ENCODE measurements at places on chromosomes 3 and 15.

DNA sequence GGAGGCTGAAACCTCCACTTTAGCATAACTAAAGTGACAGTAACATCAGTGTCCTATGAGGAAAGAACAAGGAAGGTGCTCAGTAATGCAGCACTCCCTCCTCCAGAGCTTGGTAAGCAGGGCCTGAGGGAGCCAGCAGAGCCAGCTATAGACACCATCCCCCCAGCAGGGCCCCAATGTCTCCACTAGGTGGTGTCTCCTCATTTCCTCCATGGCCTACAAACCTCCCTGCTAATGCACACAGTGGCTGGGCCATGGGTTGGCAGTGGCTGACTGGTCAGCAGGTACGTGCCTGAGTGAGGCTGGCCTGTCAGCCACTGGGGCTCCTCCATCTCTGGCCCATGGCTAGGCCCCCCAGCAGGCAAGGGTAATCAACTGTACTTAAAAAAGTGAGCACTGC is 13.6 kb downstream of the MRPS25 start:
- no peak for DNase-seq

DNA sequence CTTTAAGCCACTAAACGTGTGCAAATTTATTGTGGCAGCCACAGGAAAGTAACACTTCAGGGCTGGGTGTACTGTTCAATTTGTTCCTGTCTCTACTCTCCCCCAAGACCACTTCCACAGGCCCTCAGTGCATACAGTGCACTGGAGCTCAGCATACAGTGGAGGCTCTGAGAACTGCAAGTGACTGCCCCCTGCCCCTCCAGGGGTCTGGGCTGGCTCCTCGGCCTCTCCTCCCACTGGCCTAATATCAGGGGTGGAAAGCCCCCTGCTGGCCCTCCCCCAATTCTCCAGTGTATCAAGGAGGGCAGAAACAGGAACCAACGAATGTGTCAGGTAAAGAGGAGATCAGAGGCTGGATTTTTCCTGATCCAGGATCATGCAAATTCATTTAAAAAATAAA is 19.9 kb upstream of the HEG1 start:
- DNase-seq: no peak

GRCh38 chr3:32952369-32953077 is 1.1 kb downstream of the CCR4 start:
- DNase-seq: no peak

DNA sequence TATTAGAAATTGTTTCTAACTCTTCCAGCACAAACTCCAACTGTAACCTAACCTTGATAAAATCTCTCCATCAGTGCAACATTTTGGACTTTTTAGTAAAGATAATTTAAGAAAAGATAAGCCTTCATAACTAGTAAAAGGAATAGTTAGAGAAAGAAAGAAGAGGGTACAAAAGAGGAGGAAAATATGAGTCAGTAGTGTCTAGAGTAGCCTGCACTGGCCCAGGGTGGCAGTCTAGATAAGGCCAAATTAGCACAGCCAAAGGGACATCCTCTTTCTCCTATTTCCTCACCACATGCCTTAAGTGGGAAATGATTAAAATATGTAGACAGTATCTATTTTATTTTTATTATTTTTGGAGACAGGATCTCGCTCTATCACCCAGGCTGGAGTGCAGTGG is 3.7 kb downstream of the PROS1 start:
- no peak for DNase-seq

- peak; percentile 9 for DNase-seq
Observed at GRCh38 chr3:195453236-195453635, 10.4 kb upstream of the ACAP2 start.

- no peak for DNase-seq
Observed at GRCh38 chr3:3080309-3080708, 29.9 kb downstream of the IL5RA start.

GRCh38 chr15:63487076-63487757 is 17.2 kb upstream of the USP3 start:
- DNase-seq: peak; percentile 78

- DNase-seq: no peak
Observed at GRCh38 chr3:29694783-29695182, 413.9 kb downstream of the RBMS3 start.

DNA sequence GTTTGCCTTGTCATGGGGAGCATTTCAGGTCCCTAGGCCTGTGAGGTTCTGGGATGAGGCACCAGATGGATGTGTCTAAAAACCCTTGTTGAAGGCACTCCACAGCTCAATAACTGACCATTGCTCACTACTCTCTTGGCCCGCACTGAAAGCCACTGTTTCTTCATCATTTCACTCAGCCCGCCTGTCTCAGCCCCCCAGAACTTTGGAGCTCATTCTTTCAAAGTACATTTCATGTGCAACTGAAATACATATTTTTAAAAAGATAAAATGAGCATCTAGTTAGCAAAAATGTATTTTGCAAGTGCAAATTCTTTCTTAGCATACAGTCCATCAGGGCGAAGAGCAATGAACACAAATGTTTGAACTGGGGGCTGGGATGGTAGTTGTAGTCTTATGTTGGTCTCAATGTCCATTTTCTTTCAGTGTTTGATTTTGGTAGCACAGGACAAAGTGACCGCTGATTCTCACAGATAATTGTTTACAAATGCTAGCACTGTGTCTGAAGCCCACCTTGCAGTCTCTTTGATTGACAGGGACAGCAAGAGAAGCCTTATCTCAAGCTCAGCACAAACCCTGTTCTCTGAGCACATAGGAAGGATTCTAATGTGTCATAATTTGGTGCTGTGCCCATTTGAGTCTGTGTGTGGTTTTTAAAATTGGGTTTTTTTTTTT is 19.6 kb downstream of the HEMK1 start:
- no peak for DNase-seq

- DNase-seq: no peak
Observed at GRCh38 chr3:172617013-172617706, 93.7 kb downstream of the NCEH1 start.

DNA sequence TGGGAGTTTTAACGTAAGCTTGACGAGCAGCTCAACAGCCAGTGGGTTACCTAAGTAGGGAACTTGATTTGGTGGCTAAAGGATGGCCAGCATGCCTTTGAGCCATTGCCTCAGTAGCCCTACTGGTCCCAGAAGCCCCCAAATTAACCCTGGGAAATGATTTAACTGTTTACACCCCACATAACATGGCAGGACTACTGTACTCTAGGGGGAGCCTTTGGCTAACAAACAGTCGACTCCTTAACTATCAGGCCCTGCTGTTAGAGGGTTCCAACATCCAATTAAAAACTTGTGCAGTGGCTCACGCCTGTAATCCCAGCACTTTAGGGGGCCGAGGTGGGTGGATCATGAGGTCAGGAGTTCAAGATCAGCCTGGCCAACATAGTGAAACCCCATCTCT is 9.4 kb upstream of the SMCO1 start:
- DNase-seq: no peak

DNA sequence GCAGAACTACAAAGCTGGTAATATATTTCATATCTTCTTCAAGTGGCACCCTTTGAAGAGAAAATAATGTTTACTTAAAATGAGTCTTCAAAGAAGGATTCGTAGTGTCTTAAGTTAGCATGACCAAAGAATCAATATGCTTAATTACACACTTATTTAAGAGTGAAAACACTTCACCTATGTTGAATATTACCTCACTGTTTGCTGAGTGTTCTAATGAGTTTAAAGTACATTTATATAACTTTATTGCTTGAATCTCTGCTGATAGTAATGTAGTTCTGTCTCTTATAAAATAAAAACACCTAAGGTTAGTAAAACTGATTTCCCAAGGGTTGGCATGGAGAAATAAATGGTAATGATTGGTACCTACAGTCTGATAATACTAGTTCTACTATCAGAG is 143.3 kb upstream of the SLC2A2 start:
- DNase-seq: no peak

- DNase-seq: no peak
Observed at GRCh38 chr15:75090388-75090734, 67.0 kb downstream of the PPCDC start.

DNA sequence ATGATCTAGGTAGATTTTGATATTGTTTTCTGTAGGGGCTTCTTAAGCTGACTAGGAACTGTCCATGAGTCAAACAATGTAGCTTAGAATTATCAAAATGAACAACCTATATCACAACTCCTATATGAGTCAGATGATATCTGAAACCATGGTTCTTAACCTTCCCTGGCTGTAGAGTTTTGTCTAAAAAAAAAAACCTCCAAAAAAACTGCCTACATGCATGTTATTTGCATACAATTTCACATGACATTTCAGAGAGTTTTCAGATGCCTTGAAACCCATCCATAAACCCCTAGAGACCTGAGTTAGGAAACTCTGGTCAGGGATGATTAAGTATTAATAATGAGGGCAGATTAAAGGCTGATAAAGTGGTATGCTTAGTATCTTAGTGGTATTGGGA is 157.0 kb downstream of the CHST2 start:
- DNase-seq: no peak

DNA sequence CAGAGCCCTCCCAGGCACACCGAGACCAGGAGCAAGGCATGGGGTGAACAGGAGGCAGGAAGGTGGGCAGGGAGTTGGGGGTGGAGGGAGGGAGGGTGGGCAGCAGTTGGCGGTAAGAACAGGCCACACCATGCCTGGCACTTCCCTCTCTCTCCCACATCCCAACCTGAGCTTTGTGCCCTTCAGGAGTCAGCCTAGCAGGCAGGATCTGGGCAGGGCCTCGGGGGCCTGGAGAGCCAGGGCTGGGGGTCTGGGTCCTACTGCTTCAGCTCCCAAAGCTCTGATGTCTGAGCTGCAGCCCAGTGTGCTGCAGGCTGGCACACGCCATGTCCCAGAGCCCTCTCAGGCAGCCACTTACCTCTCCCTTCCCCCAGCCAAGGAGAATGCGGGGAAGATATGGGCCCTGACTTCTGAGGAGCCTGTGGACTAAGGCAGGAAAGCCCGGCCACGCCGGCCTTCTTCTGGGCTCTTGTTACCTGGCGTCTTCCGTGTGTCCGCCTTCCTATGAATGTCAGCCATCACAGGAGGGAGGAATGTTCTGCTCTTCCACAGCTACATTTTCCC is 2.9 kb upstream of the MYL3 start:
- no peak for DNase-seq

DNA sequence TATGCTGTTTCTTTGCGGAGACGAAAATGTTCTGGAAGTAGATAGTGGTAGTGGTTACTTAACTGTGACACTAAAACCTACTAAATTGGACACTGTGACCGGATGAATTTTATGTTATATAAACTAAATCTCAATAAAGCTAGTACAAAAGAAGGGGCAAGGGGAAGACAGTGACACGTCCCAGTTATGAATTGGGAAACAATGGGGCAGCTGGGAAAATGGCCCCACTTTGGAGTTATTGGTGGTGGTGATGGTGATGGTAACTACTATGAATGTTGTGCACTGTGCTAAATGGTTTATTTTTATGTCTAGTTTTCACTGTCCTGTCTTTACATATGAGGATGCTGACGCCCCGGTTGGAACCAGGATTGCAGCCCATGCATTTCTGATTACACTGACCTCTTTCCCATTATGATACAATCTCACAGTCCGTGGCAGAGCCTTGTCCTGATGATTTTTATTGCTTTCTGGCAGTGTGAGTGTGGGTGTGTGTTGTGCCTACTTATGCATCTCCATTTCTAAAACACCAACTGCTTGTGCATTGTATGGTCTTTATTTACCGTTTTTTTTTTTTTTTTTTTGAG is 192.0 kb downstream of the FNDC3B start:
- DNase-seq: no peak

GRCh38 chr3:117128133-117128532 is 418.6 kb downstream of the TUSC7 start:
- no peak for DNase-seq

GRCh38 chr15:93617443-93617842 is 528.4 kb upstream of the RGMA start:
- DNase-seq: no peak

DNA sequence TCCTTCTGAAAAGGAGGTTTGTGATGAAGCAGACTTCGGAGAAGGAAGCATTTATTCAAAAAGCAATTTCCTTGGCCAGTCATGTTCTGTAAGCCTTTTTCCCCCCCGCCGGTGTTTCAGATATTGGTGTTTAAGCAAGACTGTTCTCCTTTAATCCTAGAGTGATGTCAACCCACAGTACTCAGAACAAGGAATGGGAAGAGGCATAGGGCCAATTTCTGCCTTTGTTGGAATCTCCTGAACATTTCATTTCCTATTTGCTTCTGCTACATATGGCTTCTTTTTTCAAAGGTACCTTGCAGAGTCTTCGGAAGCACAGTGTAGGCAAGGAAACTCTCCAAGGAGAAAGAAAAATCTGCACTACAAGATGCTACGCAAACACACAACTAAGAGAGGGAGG is 713.1 kb upstream of the CFAP20DC start:
- DNase-seq: no peak

GRCh38 chr3:38116471-38117162 is 20.3 kb downstream of the ACAA1 start:
- no peak for DNase-seq

DNA sequence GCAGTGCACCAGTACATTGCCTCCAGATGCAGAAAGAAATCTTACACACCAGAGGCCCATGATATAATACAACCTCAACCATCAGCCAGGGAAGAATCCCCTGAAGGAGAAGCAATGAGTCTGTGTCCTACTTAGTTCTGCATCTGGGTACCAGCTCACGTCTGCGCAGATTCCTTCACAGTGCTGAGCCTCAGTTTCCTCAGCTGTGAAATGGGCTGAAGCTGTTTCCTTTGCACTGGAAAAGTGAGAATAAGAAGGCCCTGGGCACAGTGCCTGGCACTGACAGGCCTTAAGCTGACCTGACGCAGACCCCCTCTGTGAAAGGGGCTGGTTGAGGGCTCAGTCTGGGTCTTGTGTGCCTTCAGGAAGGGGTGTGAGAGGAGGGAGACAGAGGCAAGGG is 20.7 kb downstream of the ATP2B2 start:
- no peak for DNase-seq

DNA sequence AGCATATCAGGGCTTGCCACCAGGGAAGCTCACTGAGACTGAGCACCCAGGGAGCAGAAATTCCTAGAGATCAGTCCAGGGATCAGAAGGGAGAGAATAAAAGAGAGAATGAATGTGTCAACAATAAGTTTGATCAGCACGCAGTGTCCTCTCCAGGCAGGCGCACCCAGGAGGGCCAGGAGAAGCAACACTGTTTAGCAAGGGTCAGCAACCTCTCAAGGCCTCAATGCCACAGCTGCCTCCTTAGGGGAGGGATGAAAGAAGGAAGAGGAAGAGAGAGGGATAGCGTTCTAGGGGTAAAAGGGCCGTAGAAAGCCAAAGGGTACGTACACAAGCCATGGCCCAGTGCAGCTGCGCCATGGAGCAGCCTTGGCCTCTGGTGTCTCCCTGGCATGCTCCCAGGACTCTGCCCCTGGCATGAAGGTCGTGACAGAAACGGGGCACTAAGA is 399.8 kb downstream of the SHQ1 start:
- no peak for DNase-seq

- no peak for DNase-seq
Observed at GRCh38 chr3:181998828-181999227, 287.1 kb downstream of the SOX2 start.
